ENCODE measurements at places on chromosomes 6 and 20.

GRCh38 chr20:1345030-1345755 is 16.3 kb upstream of the SDCBP2 start:
- no peak for DNase-seq

- no peak for DNase-seq
Observed at GRCh38 chr6:131134980-131135243, 355 bp upstream of the AKAP7 start.

DNA sequence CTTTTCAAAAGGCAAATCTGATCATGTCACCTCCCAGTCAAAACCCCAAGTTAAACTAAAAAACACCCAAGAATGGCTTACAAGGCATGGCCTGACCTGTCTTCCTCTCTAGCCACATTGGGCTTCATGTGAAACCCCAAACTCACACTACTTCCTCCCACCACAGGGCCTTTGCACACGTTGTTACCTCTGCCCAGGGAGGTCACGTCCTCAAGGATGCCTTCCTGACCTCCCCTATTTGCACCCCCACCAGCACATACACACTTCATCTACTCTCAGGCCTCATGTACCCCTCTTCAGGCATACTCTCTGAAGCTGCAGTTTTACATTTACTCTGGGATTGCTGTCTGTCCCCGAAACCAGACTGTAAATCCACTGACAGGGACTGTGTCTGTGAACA is 6.1 kb downstream of the EZR start:
- DNase-seq: no peak

DNA sequence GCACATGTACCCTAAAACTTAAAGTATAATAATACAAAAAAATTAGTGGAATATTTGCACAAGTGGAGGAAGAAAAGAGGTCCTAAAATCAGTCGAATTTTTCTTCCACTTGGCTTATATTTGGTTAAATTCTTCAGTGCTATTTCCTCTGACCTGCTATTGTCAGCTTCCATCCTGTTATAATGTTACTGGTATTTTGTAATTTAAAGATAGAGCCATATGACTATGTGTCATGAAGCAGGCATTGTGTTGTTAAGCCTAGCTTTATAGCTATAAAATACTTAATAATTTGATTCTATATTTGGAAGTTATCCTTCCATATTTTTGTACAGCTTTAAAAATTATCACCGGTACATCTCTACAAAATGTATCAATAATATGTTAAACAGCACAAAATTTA is 455.9 kb upstream of the MARCKS start:
- DNase-seq: no peak

- peak; percentile 69 for DNase-seq
Observed at GRCh38 chr20:51735728-51736600, 32.2 kb downstream of the ATP9A start.

DNA sequence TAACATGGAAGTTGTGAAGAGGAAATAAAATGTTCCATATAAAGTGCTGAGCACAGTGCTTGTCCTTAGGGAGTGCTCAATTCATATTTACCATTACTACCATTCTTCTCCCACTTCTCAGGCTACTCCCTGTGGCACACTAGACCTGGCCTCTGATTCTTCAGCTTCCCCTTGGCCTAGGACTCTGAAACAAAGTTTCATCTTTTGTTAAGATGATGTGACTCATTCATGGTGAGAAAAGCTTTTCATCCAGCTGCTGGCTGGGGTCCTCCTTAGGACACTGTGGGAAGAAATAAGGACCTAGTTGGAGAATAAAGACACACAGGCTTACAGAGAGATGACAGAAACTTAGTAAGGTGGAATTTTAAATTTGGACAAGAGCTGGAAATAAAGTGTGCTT is 314.8 kb downstream of the CDC5L start:
- DNase-seq: no peak

DNA sequence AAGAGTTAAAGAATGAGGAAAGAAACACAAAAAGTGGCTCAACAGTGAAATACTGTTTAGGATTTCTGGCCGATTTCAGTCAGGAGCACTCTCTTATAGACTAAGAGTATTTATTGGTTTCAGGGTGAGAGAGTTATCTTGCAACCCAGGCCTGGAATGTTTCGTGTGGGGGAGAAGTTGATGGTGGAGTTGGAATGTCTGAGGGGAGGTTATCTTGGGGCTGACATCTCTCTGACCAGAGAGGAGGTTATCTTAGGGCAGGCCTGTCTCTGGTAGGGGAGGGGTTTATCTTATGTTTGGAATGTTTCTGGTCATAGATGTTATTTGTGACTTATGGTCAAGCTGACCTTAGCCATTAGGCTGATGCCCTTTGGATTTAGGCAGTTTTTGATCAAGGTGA is 80.3 kb downstream of the HTR1B start:
- DNase-seq: no peak

DNA sequence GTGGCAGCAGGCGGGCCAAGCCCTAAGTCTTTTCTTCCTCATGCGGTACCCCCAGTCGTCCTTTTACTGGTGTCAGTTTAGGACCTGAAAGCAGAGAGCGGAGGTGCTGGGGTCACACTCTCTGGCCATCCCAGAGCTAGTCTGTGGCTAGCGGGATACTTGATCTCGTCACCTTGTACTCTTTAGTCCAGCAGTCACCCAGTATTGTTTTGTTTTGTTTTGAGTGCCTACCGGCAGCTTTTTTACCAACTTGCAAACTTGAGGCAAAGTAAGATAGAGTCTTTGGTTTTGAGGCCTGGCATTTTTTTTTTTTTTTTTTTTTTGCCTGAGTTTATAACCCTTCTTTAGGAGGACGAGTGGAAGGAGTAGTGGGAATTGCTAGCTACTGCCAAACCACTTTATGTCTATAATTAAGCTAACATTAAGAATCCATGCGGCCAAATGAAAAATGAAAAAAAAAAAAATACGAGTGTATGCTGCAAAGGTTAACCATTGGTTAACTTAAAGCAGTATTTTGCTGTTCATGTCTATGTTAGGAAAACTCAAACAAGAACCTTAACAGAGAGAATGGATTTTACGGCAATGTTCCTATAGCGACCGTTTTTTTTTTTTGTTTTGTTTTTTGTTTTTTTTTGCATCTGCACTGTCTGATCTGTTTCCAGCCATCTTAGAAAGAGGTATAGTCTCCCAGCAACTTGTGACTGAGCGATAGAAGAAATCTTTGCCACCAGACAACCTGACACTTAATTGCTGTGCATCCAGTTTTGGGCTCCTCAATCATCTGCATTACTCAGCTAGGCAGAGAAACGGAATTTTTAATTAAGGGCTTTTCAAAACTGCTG is 56.9 kb downstream of the FAM217A start:
- peak; percentile 38 for DNase-seq

GRCh38 chr6:68651011-68651985 is 16.2 kb downstream of the ADGRB3 start:
- no peak for DNase-seq

DNA sequence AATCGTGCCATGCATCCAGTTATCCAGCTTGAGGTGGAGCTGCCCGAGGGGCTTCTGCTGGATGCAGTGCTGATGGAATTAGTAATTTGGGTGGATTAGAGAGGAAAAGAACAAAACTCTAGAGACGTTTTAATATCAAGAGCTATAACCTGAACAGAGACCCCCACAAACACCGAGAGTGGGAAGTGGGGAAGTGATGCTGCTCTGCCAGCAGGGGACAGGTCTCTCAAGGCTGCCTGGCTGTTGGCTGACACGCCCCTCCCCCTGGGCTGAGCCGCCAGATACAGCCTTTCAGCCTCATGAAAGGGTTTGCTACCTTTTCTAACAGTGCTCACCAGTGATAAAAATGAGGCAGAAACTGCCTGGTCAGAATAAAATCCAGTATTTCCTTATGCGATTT is 9.6 kb downstream of the LEMD2 start:
- DNase-seq: no peak

GRCh38 chr6:41805830-41806774 is 18.6 kb downstream of the TOMM6 start:
- no peak for DNase-seq

GRCh38 chr6:80338201-80338836 is 231.8 kb downstream of the BCKDHB start:
- DNase-seq: peak; percentile 27

- no peak for DNase-seq
Observed at GRCh38 chr6:108846628-108847027, 1.6 kb upstream of the ARMC2 start.

DNA sequence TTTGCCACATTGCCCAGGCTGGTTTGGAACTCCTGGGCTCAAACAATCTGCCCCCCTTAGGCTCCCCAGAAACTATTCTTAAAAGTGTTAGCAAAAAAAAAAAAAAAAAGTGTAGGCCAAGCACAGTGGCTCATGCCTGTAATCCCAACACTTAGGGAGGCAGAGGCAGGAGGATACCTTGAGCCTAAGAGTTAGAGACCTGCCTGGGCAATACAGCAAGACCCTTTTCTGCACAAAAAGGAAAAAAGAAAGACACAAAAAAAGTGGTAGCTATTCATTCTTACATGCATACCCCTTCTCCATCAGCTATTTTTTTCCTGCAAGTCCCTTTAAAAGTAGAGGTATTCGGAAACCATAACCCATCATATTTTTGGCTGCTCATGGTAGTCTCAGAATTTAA is 3.2 kb upstream of the SRPK1 start:
- no peak for DNase-seq

- DNase-seq: peak; percentile 22
Observed at GRCh38 chr20:17430125-17430950, 100.8 kb downstream of the BFSP1 start.

- DNase-seq: no peak
Observed at GRCh38 chr20:9458138-9458796, 56.1 kb upstream of the LAMP5 start.

- peak; percentile 96 for DNase-seq
Observed at GRCh38 chr6:168968228-168968627, 285.4 kb downstream of the THBS2 start.

DNA sequence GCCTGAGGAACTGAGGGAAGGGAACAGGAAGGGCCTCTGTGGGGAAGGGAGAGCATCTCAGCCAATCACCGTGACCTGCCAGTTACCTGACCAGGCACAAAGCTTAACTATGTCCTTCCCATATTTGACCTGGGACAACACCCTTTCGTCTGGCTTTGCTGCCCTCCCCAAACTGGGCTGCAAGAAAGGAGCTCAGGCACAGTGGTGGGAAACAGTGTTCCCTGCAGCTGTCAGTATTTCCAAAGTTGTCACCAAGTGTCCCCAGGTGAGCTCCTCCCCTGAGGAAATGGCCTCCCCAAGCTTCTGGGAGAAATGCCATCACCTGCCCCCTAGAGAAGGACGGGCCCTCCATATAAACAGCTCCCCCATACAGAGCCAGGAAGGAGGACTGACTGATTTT is 17.9 kb downstream of the NCR2 start:
- DNase-seq: no peak

DNA sequence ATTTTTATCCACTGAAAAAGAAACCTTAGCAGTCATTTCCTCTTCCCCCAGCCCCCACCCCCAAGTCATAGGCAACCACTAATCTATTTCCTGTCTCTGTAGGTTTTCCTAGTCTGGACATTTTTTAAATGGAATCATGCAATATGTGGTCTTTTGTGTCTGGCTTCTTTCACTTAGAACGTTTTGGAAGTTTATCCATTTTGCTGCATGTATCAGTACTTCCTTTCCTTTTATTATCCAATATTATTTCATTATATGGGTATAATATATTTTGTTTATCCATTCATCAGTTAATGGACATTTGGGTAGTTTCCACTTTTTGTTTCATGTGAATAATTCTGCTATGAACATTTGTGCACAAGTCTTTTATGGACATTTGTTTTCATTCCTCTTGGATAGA is 99.3 kb upstream of the BMP5 start:
- no peak for DNase-seq

GRCh38 chr20:434221-434620 is 26.1 kb downstream of the RBCK1 start:
- no peak for DNase-seq

GRCh38 chr6:13302751-13303667 is 25.3 kb downstream of the TBC1D7 start:
- peak; percentile 90 for DNase-seq

DNA sequence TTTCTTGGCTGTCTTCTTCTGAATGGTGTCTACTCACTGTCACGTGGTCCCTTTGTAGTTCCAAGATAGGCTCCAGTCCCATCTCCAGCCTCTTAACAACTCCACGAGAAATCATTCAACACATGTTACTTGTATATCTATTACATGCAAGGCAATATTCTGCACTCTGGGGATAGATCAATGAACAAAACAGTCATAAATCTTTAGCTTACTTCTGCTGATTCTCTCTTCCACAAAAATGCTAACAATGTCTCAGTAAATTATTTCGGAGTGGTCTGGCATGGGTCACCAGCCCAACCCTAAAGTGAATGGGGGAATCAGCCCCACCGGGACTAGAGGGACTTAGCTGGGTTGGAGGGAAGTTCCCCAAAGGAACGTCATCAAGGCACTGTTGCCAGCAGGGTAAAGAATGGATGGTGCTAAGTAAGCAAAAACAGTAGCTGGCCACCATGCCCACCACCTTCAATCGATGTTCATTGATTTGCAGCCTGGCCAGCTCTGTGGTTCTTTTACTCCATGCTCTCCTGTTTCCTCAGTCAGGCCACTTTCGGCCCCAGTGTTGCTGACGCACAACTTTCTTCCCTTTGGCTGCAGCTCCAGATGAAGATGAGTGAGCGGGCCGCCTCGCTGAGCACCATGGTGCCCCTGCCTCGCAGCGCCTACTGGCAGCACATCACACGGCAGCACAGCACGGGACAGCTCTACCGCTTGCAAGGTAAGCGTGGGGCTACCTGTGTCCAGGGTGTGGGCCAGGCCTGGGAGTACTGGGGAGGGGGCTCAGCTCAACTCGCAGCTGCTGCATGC is 167.7 kb downstream of the DOK5 start:
- DNase-seq: no peak

- no peak for DNase-seq
Observed at GRCh38 chr6:44201200-44201599, 15.5 kb upstream of the MYMX start.

DNA sequence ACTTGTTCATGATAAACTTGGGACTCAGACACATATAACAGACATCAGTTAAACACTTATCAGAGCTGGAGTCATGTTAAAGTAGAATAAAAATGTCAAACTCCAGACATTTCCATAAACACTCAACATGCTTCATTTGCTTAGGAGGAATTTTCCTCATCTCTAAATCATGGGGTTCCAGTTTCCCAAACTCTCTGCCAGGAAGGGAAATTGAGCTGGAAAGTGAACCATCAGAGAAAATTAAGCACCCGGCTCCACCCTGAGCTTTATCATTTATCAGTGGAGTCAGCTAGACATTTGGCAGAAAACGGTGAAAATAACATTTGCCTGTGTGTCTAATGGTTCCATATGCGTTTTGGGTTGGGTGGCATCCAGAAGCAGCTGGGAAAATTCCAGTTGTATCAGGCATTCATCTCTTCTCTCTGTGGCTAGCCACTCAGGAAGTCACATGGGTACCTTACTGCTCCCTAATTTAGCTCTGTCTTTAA is 25.3 kb upstream of the ZNFX1 start:
- no peak for DNase-seq

DNA sequence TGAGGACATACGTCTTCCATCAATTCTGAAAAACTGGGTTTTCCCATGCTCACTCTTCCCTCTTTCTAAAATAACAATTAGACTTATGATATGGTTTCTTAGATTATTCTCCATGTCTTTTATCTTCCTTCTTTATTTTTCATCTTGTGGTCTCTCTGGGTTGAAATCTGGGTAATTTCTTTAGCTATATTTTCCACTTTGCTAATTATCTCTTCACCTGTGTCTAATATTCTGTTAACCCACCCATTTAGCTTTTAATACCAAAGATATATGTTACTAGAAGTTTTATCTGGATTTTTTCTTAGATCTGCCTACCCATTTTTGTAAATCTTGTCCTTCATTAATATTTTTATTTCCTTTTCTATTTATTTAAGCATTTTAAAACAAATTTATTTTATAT is 121.8 kb downstream of the TENT5A start:
- DNase-seq: no peak

GRCh38 chr20:10379761-10380160 is 54.3 kb downstream of the MKKS start:
- no peak for DNase-seq

- no peak for DNase-seq
Observed at GRCh38 chr6:113115196-113115595, 741.9 kb upstream of the MARCKS start.

Data from NCI-H2029 (cell line).